ENCODE measurements at places on chromosomes 16 and 17. TPM values are rescaled to one million over a fixed set of nuclear protein-coding genes. Genes with fewer than 3 reads are reported as not detected.

DNA sequence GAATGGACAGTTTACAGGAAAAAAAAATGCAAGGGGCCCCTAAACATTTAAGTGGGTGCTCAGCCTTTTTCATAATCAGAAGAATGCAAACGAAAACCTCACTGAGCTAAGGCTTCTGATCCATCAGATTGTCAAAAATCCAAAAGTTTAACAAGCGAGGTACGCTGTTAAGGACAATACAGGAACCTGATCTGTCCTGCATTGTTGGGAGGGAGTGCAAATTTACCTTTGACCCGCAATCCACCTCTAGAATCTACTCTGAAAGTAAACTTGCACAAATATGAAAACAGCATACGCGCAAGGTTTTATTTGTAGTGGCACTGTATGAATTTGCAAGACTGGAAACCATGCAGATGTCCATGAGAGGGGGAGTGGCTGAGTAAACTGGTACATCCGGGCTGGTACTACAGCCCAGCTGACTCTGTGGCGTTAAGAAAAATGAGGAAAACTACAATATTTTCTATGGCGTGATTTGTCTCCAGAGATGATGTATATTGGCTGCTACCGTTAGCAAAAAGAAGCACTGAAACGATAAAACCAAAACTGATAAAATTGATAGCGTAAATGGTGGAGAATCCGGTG, 28.8 kb upstream of the ST6GALNAC1 start:
- peak overlapping the region; percentile 92 for H3K4me3 ChIP-seq
- H3K27me3 ChIP-seq = no peaks in the 10 kb centered on the region
- peaks cover 16% of the 10 kb centered on the region for H3K4me1 ChIP-seq
- H3K27ac ChIP-seq = peak overlapping the region; percentile 95
- no peak for DNase-seq

- H3K27ac ChIP-seq = no peak overlapping the region
- H3K36me3 ChIP-seq = no peaks in the 10 kb centered on the region
- no peak overlapping the region for H3K4me3 ChIP-seq
- H3K4me1 ChIP-seq = peaks cover 5% of the 10 kb centered on the region
- DNase-seq = no peak
Observed at GRCh38 chr17:82884970-82885353, 45.1 kb upstream of the ZNF750 start.

DNA sequence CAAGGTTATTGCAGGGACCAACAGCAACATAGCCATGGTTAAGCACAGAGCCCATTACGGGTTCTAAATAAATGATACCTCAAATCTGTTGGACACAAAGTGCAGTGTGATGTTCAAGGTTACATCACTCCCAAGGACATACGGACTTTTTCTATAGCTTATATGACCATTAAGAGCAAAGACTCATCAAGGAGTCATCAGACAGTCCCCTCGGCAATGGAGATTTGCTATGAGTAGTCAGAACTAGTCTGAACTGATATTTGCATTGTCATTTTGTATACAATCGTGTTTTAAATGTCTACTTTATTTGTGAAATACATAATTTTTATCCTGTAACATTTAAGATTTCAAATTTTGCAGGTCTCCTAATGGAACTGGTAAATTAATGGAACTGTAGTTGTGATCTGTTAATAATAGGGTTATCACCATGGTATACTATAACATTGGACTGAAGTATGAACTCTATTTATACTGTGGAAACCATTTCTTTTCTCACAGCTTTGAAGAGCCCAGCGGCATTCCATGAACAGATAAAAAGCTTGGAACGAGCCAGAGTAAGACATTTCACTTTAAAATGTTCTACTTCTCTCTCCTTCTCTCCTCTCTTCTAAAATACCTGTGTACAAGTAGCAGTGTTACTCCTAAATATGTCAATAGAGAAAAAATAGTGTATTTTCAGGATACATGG, 140.9 kb downstream of the MRTFB start:
- DNase-seq = no peak
- H3K4me1 ChIP-seq = no peaks in the 10 kb centered on the region
- H3K27ac ChIP-seq = no peak overlapping the region
- H3K27me3 ChIP-seq = no peaks in the 10 kb centered on the region
- no peak overlapping the region for H3K4me3 ChIP-seq

DNA sequence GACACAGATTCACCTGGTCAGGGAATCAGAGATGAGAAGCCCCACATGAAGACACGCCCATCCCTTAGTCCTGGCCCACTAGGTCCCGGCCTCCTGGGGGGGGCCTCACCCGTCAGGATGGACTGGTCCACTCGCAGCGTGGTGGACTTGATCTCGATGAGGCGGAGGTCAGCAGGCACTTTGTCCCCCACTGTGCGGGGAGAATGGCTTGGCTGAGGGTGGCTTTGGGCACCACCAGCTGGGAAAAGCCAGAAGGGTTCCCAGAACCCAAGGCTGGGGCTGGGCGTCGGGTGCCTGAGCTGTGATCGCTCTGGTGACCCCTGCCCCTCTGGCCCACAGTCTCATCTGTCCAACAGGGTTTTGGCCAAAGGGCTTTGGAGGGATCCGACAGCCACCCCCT, 13.7 kb downstream of the ATP2A3 start:
- no peaks in the 10 kb centered on the region for H3K4me1 ChIP-seq
- H3K36me3 ChIP-seq = no peaks in the 10 kb centered on the region
- H3K27ac ChIP-seq = no peak overlapping the region
- no peak overlapping the region for H3K4me3 ChIP-seq
- H3K27me3 ChIP-seq = no peaks in the 10 kb centered on the region
- DNase-seq = no peak

CMTM4 gene
- total RNA-seq = 82.2 TPM

DNA sequence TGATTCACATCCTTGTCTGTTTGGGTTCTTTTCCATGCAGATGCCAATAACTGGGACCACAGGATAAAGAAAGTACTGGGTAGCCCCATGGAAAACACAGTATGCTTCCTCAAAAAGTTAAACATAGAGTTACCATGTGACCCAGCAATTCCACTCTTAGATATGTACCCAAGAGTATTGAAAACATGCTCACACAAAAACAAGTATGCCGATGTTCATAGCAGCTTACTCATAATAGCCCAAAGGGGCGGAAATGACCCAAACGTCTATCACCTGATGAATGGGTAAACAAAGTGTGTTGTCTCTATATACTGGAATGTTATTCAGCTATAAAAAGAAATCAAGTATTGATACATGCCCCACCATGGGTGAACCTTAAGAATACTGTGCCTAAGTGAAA, 55.4 kb downstream of the CYB5B start:
- peaks cover 3% of the 10 kb centered on the region for H3K4me1 ChIP-seq
- no peak for DNase-seq
- H3K27me3 ChIP-seq = no peaks in the 10 kb centered on the region
- no peak overlapping the region for H3K4me3 ChIP-seq
- no peak overlapping the region for H3K27ac ChIP-seq

- no peak for DNase-seq
- H3K4me3 ChIP-seq = no peak overlapping the region
- H3K27me3 ChIP-seq = no peaks in the 10 kb centered on the region
- no peaks in the 10 kb centered on the region for H3K36me3 ChIP-seq
- no peaks in the 10 kb centered on the region for H3K4me1 ChIP-seq
Observed at GRCh38 chr17:80888276-80889160, 103.1 kb upstream of the CHMP6 start.

DNA sequence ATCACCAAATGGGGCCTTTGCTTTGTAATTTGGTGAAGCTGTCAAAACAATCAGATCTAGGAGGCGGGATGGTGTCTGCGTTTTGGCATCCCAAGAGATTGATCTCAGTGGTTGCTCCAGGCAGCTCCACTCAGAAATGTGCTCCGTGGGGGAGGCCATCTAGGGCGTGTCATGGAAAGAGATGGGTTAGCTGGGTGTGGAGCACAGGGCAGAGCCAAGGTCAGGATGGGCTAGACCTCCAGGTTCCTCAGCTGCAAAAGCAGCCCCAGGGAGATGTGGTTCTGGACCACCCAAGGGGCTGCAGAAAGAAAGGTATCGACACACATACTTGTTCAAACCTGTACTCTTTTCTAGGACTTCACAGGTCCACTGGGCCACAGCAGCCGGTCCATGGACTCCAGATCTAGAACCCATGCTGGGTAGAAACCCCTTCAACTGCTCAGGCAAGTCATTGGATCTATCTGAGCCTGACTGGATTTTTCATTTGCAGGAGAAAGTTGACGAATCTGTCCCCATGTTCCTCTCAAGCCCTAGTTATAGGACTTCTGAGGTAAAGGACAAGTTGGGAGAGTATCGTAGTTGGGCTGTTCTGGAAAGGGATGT, 270.2 kb upstream of the RPL38 start:
- H3K36me3 ChIP-seq = no peaks in the 10 kb centered on the region
- no peak overlapping the region for H3K27ac ChIP-seq
- DNase-seq = no peak
- no peak overlapping the region for H3K4me3 ChIP-seq

DNA sequence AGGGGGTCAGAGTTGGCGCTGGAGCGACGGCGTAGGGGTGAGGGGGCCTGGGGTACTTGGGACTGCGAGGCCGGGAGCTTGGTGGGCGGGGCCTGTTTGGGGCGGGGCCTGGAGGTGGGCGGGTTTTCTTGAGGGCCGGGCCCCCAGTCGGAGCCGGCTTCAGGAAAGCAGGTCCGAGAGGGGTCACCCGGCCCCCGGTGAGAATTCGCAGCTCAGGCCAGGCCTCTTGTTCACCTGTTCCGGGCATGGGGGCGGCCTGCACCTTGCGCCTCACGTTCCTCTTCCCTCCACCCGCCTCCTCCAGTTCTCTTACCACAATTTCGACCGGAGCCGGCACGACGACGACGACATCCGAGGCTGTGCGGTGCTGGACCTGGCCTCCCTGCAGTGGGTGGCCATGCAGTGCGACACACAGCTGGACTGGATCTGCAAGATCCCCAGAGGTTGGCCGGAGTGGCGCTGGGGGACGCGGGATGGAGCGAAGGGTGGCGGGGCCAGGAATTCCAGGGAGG, 52.5 kb downstream of the MRC2 start:
- no peak for DNase-seq
- H3K4me1 ChIP-seq = no peaks in the 10 kb centered on the region
- no peaks in the 10 kb centered on the region for H3K27me3 ChIP-seq
- no peak overlapping the region for H3K27ac ChIP-seq

- peak; percentile 75 for DNase-seq
- peak overlapping the region; percentile 76 for H3K27ac ChIP-seq
- H3K4me1 ChIP-seq = peaks cover 4% of the 10 kb centered on the region
- H3K27me3 ChIP-seq = no peaks in the 10 kb centered on the region
- H3K36me3 ChIP-seq = peaks cover 1% of the 10 kb centered on the region
- H3K4me3 ChIP-seq = peak overlapping the region; percentile 91
Observed at GRCh38 chr17:75011401-75012095, 922 bp upstream of the MRPL58 start.

DNA sequence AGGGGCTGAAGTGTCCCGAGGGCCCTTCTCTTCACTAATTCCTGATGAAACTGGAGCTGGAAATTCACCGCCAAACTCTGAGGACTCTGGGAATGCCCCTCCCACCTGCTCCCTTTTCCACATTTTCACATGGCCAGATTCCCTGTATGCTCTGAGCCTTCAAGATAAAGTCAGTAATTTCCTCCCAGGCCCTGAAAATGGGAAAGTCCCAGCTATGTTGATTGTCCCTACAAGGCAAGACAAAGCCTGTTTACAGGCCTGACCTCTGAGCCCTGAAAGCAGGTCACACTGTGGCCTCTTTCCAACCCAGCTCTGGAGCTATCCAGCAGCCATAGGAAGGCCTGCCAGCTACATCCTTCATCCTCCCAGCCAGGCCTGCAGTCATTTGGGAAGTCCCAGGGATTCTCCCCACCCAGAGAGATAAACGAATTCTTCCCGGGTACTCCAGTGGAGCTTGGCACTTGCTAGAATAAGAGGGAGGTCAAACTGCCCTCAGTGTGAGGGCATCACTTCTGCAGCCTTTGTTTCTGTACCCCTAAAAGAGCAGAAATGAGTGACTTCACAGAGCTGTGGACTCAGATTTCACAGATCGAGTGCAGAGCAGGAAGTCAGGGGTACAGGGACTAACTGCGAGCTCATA, 19.6 kb upstream of the CCL2 start:
- no peak overlapping the region for H3K4me3 ChIP-seq
- no peaks in the 10 kb centered on the region for H3K27me3 ChIP-seq
- peak; percentile 10 for DNase-seq
- peaks cover 13% of the 10 kb centered on the region for H3K4me1 ChIP-seq
- no peaks in the 10 kb centered on the region for H3K36me3 ChIP-seq

CLCN7 gene
- 92.5 TPM for total RNA-seq

GRCh38 chr17:43570518-43570928, 24.4 kb upstream of the ETV4 start:
- DNase-seq = no peak
- no peaks in the 10 kb centered on the region for H3K4me1 ChIP-seq
- H3K36me3 ChIP-seq = no peaks in the 10 kb centered on the region
- H3K4me3 ChIP-seq = no peak overlapping the region
- no peak overlapping the region for H3K27ac ChIP-seq

DNA sequence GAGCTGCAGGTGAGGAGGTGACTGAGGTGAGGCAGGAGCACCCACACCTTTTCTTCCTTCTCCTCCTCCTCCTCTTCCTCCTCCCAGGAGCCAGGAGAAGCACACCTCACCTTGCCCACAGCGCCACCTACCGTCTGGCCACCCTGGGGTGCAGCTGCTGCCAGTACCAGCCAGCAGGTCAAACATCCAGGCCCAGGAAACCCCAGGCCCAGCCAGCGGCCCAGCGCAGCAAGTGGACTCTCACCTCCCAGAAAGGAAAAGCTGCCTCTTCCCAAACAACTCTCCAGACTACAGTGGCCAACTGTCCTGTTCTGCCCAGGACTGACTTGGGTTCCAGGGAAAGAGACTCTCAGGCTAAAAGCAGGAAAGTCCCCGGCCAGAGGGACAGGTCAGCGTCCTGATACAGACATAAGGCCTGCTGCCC, 22.7 kb downstream of the PEMT start:
- H3K4me3 ChIP-seq = no peak overlapping the region
- DNase-seq = peak; percentile 65
- no peaks in the 10 kb centered on the region for H3K36me3 ChIP-seq
- H3K27me3 ChIP-seq = no peaks in the 10 kb centered on the region
- peaks cover 44% of the 10 kb centered on the region for H3K4me1 ChIP-seq

GGT6 gene
- 16.8 TPM for total RNA-seq

DNA sequence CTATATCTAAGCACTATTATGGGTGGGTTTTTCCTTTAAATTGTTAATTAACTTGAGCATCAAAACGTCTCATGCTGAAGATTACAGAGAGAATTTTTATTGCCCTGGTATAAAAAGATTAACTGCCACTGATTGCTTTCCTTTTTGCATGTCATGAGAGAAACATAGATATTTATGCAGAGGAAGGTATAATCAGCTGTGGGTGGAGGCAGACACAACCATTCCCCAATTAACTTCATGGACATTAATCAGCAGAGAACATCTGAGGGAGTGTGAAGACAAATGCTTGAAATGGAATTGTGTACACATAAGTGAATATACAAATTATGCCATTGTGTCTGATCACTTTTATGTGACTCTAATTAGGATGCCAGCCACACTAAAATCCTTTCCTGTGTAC, 115.2 kb upstream of the CPHXL start:
- no peaks in the 10 kb centered on the region for H3K4me1 ChIP-seq
- H3K27me3 ChIP-seq = no peaks in the 10 kb centered on the region
- no peak for DNase-seq
- no peaks in the 10 kb centered on the region for H3K36me3 ChIP-seq

GRCh38 chr17:72287586-72287985, 166.8 kb downstream of the SOX9 start:
- H3K36me3 ChIP-seq = no peaks in the 10 kb centered on the region
- H3K4me1 ChIP-seq = no peaks in the 10 kb centered on the region
- H3K27me3 ChIP-seq = no peaks in the 10 kb centered on the region
- no peak for DNase-seq
- no peak overlapping the region for H3K27ac ChIP-seq
- no peak overlapping the region for H3K4me3 ChIP-seq

CD300LB gene
- 0.91 TPM for total RNA-seq

CBX4 gene
- total RNA-seq = 26.8 TPM

GRCh38 chr17:1490643-1491442, 1.6 kb downstream of the MYO1C start:
- peak overlapping the region; percentile 57 for H3K4me3 ChIP-seq
- peak; percentile 92 for DNase-seq
- no peaks in the 10 kb centered on the region for H3K36me3 ChIP-seq
- H3K27ac ChIP-seq = peak overlapping the region; percentile 62
- no peaks in the 10 kb centered on the region for H3K27me3 ChIP-seq
